Substantia nigra (tissue), 51 donors: ENCODE measurements at places on chromosomes 2 and 18.

GRCh38 chr2:121771976-121772742 is 16.7 kb downstream of the TSN start:
- DNase-seq = no peak

- DNase-seq = no peak
These were observed 25.2 kb downstream of the SIX2 start for GRCh38 chr2:44983836-44984604.

DNA sequence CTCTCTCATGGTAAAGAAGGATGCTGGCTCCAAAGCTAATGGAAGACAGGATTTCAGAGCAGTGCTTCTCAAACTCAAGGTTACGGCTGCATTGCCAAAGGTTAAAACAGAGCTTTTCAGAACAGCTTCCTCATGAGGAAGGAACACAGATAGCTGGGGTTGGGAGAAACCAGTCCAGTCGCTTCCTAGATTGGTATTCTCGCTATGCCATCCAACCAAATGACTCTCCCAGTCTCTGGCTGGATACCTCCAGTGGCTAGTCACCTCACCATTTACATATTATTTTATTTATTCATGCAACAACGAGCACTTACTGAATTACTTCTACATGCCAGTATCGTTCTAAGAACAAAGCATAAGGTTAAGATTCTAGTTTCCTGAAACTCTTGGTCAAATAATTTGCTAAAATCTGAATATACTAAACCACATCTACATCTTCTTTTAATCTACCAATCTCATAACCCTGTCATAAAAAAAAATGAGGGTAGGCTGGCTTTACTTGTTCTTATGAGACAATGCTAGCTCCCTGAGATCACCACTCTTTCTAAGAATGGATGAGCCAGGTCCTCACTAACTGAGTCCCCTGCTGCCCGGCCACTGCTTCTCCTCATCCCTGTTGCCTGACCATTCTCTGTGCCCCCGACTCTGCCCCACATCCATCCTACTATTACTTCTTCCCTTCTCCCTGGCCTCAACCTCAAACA is 20.4 kb downstream of the KDSR start:
- no peak for DNase-seq

- no peak for DNase-seq
These were observed 29.2 kb downstream of the HS6ST1 start for GRCh38 chr2:128289439-128289838.
